ENCODE measurements at places on chromosomes 1 and 21.

DNA sequence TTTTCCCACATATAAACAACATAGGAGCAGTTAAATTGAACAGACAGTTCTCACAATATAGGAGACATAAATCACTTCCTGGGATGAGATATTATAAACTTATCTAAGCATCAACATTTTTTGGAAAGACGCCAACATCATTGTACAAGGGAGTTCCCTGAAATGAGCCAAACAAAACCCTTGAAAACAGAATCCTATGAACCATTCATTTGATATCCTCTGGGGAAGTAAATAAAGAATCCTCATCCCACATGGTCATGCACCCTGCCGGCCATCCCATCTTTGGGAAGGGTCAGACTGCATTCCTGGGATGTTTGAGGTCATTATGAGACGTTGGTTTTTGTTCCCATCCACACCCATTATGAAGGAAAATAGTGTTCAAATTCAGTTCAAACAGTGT, 111.8 kb upstream of the USP25 start:
- no peak for DNase-seq

- no peak for DNase-seq
These were observed 28.4 kb downstream of the CD48 start for GRCh38 chr1:160682983-160683865.

- no peak for DNase-seq
These were observed 389.3 kb downstream of the OMA1 start for GRCh38 chr1:58157256-58157655.

GRCh38 chr1:171218661-171219060, 29.6 kb upstream of the FMO1 start:
- DNase-seq: no peak

- DNase-seq: no peak
These were observed 109.7 kb downstream of the TGFB2 start for GRCh38 chr1:218454700-218455282.

DNA sequence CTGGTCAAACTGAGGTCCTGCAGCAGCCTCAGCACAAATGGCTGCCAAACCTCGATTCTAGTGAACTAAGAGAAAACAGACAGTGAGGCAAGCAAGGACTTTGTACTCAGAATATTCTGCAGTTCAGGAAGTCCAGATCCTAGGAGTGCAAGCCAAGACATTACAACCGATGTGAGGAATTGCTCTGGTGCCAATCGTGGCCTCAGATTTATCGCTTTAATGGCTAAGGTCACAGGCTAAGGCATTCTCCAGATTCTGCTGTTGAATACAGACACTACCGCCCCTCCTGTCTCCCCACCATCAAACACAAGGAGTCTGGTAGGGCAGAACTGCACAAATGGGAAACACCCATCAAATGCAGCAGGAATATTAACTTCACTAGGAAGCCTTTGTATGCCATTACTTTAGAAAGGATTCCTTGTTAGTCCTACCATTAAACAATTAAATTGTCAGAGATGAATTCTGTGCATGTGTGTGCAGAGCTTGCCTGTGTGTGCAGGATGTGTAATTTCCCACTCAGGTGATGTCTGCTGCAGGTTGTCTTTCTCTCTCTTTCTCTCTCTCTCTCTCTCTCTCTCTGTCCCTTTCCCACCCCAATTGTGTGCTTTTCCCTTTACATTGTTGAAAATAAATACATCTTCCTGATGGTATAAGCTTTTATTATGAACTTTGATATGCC, 9.2 kb upstream of the SERTAD4 start:
- DNase-seq: no peak

DNA sequence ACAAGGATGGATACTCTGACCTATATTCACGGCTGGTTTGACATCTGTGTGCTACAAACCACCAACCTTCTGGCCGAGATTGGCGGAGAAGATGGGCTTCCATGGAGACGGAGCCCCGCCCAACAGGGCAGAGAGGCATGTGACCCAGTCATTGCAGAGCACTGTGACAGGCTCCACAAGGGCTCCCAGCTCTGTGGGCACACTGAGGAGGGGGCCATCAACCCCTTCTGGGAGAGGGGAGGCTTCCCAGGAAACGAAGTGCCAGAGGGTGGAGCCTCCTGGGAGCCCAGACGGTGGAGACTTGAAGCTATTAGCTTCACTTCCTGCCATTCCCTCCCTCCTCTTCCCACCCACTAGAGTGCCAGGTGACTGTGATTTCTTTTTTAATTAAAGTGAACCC, 71.6 kb upstream of the IFFO2 start:
- DNase-seq: no peak

GRCh38 chr1:63877021-63877767, 103.4 kb downstream of the ROR1 start:
- DNase-seq: no peak

DNA sequence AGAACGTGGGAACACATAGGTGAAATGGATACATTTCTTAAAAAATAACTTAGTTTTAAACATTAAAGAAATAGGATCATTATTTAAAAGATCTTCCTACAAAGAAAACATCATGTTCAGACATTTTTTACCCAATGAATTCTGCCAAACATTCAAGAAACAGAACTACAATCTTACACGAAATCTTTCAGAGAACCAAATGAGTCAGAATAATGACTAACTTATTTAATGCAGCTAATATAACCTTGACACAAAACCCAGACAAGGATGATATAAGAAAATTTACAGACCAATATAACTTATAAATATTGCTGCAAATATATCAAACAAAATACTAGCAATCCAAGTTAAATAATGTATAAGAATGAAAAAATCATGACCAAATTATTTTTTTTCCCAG, 220.1 kb upstream of the KCNK2 start:
- no peak for DNase-seq

All from cortex of kidney (tissue), 1 donor.